Hematopoietic multipotent progenitor cell treated with erythropoietin and hydrocortisone succinate and interleukin-3 and kit ligand, for 8 days (in vitro differentiated cells): ENCODE measurements at places on chromosomes 11 and 22.

- DNase-seq, result no peak
Observed at GRCh38 chr11:127242676-127243075, 242.1 kb upstream of the KIRREL3 start.

GRCh38 chr11:117914398-117914761 is 14.8 kb downstream of the TMPRSS13 start:
- no peak for DNase-seq

GRCh38 chr11:46649180-46649738 is 31.9 kb downstream of the ATG13 start:
- DNase-seq, result no peak

GRCh38 chr11:103942646-103943045 is 93.8 kb upstream of the DDI1 start:
- DNase-seq, result no peak

DNA sequence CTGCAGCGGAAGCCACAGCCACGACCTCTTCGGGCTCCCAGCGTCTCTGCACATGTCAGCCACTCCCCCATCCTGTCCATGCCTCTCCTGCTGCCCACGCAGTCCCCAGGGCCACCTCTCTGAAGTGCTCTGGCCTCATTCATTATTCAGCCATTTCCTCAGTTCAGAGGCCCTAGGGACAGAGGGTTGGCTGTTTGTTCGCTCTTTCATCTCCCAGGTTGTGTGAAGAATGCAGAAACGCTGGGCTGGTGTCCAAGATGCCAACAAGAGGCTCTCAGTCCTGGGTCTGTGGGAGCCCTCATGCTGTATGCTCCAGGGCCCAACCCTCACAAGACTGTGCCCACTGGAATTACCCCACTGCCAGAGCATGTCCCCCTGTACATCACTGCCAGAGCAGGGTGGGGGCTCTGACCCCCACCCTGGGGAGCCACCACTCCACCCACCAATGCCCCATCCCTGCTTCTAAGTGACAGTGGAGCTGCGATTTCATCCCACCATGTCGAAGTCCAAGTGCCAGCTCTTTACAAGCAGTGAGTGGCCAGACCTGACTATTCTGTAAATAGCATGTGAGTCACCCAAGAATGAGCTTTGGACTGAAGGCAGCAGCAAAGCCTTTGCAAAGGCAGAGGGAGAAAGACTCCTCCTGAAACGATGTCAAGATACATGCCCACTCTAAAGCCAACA is 209.6 kb downstream of the BUD13 start:
- DNase-seq, result no peak

DNA sequence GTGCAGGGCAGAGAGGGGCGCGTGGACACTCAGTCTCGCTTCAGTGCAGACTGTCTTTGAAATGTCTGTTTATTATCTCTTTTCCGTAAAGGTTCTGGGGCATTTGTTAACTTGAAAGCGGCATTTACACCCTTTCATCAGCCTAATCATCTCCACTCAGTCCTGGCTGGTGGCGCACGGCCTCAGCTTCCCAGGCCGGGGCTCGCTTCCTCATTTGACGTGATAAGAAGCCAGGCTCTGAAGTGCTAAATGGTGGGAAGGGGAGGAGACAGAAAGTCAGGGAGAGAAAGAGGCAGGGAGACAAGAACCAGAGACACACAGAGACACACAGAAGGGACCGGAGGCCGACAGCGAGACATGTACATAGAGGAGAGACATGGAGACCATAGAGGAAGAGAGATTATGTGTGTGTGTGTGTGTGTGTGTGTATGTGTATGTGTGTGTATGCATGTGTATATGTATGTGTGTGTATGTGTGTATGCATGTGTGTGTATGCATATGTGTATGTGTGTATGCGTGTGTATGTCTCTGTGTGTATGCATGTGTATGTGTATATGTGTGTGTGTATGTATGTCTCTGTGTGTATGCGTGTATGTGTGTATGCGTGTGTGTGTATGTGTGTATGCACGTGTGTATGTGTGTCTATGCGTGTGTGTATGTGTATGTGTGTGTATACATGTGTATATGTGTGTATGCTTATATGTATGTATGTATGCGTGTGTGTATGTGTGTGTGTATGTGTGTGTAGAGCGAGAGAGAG is 101.5 kb downstream of the ST3GAL4 start:
- no peak for DNase-seq

GRCh38 chr22:28029956-28030355 is 110.9 kb upstream of the PITPNB start:
- DNase-seq, result no peak

DNA sequence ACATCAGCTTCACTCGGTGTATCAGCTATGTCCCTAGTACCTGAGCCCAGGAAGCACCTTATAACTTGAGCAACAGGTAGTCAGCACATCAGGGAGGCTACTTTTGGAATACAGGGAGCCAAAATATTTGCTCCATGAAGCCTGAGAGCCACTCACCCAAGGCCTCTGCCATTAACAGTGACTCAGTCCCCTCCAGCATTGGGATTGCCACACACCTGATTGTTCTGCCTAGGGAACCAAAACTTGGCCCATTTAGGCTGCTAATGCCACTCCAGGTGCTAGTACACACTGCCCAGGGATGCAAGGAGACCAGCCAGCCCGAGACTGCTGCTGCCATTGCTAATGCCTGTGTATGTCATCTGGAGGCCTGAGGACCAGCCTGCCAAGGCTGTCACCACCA is 773.6 kb upstream of the TENM4 start:
- DNase-seq, result no peak

- no peak for DNase-seq
Observed at GRCh38 chr22:38109371-38110001, 998 bp downstream of the BAIAP2L2 start.

- DNase-seq, result no peak
Observed at GRCh38 chr11:130159657-130160497, at the start of gene ST14. TSS of gene ST14 (plus strand) at chr11:130159782. CDS start at chr11:130159980, 198 bp downstream.

DNA sequence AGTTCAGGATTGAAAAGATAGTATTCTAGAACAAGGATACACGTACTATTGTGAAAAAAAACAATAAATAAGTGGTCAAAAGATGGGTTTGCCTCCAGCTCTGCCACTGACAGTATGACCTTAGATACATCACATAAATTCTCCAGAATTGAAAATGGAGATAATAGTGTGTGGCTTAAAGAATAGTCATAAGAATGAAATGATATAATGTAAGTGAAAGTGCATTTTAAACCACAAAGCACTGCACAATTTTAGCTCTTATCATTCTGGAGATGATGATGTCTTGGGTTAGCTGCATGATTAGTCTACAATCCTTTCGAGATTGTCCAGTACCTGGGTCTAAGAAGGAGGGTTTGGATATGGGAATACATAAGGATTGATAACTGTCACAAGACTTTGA is 21.9 kb upstream of the CEP295 start:
- DNase-seq, result no peak

DNA sequence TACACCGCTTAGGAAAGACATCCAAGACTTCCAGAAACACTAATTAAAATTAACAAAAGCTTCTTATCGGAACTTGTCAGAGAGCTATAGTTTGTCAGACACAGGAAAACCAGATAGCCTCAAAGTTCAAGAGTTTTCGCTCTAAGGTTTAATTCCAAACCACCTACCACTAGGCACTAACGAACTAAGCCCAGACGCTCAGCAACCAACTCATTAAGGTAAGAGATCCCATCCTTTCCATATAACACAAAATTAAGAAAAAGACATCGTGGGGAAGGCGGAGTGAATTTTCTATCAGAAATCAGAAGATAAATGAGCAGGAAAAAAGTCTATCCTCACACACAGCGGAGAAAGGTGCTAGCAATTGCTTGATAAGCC is 382 bp downstream of the IMMP1L start:
- DNase-seq, result no peak

GRCh38 chr11:134469627-134470026 is 57.6 kb upstream of the B3GAT1 start:
- DNase-seq, result peak; percentile 12

DNA sequence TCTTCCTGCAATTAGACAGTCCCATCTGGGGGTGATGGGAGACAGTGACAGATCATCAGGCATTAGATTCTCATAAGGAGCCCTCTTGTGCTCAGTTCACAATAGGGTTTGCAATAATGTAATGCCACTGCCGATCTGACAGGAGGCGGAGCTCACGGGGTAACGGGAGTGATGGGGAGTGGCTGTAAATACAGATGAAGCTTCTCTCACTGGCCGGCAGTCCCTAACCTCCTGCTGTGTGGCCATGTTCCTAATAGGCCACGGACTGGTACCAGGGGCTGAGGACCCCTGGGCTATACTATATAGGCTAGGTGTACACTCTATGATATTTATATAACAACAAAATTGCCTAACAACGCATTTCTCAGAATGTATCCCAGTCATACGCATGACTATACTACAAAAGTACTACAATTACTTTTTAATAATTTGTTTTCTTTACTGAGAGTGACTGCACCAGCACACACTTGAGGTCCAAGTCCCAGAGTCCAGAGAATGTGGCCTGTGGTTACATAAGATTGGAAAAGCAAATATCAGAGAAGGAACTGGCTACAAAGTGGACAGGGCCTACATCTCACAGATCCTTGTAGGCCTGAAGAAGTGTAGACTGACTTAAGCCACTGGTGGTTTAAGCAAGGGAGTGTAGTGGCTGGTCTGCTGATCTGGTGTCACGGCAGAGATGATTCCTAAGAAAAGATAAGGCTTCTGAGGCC is 200.0 kb downstream of the LARGE1 start:
- DNase-seq, result no peak

DNA sequence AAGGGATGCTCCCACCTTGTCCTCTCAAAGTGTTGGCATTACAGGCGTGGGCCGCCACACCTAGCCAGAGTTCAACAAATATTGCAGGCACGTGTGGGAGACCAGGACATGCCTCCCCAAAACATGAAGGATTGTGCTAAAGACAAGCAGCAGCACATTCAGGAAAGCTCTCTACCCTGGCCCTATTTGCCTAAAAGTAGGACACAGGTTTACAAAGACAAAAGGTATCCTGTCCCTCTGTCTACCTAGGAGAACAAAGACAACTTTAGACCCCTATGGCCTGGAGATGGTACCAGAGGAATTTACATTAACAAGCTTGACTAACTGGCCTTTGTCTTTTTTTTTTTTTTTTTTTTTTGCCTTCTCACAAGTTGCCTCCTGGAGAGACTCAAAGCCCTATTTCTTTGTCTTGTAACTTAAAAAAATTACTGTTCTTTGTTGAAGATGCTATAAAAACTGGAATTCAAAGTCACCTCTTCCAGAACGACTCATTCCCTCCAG is 859 bp upstream of the ACCS start:
- peak; percentile 4 for DNase-seq

- DNase-seq, result peak; percentile 48
Observed at GRCh38 chr22:19986410-19987341, 29.9 kb downstream of the ARVCF start.

DNA sequence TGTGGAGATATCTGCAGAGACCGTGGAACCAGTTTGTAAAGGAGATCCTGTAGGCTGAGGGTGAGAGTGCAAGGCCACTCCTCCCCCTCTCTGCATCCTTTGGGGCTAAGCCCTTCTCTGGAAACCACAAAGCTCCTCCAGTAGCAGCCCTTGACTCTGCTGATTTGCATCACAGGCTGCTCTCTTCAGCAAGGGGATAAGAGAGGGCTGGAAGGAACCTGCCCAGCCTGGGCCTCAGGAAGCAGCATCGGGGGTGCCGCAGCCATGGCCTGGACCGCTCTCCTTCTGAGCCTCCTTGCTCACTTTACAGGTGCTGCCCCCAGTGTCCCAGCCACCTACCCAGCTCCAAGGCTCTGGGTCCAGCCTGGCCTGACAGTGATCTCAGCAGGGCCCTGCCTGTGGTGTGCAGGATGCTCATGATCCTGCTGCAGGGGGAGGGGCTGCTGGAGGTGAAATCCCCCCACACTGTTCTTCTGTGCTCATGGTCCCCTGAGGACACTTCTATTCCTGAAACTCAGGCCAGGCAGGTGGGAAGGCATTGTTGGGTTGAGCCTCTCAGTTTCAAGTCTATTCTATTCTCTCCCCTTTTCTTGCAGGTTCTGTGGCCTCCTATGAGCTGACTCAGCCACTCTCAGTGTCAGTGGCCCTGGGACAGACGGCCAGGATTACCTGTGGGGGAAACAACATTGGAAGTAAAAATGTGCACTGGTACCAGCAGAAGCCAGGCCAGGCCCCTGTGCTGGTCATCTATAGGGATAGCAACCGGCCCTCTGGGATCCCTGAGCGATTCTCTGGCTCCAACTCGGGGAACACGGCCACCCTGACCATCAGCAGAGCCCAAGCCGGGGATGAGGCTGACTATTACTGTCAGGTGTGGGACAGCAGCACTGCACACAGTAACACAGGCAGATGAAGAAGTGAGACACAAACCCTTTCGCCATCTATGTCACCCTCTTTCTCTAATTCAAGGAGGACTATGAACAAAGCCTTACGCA is 68.5 kb upstream of the IGLL5 start:
- no peak for DNase-seq

GRCh38 chr11:9838229-9838628 is 174.4 kb downstream of the SWAP70 start:
- no peak for DNase-seq
